Activated CD4-positive, CD25-positive, alpha-beta regulatory T cell treated with anti-CD3 and anti-CD28 coated beads, Interleukin-2, amount 50 U/mL, for 16 hours (primary cell): ENCODE measurements at places on chromosomes 13 and 19.
A peak's percentile ranks its signal among the peaks of the same experiment; 100 is the strongest.

DNA sequence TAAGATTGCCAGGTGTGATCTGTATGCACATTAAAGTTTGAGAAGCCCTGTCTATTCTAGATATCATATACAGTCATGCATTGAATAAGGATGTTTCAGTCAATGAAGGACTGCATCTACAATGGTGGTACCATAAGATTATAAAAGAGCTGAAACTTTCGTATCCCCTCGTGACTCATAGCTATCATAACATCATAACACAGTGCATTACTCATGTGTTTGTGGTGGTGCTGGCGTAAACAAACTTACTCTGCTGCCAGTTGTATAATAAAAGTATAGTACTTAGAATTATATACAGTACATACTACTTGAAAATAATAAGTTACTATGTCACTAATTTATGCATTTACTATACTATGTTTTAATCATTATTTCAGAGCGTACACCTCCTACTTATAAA, 489.3 kb downstream of the GPC6 start:
- DNase-seq: no peak

- DNase-seq: no peak
Observed at GRCh38 chr19:16204005-16204294, 6.2 kb downstream of the AP1M1 start.

- no peak for DNase-seq
Observed at GRCh38 chr13:57632276-57633140, 964 bp downstream of the PCDH17 start.

DNA sequence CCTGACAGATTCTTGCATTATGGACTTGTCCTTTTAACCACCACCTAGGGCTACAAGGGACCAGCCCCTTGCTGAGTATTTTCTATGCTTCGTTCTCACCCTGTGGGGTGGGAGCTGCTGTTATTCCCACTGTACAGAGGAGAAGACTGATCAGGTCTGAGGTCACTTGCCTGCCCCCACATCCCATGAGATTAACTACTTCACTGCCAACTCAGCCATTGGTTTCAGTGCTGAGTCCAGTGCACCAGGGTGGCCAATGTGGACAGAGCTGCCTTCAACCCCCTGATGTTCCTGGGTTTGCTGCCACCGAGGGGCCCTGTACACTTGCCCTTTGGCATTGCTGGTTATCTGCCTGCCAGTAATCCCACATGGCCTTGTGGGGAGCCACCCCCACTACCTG, 6.9 kb downstream of the PRKACA start:
- DNase-seq: no peak

- no peak for DNase-seq
Observed at GRCh38 chr19:55383279-55384130, 587 bp downstream of the TMEM238 start.

GRCh38 chr19:31066385-31066784, 282.9 kb downstream of the TSHZ3 start:
- no peak for DNase-seq

DNA sequence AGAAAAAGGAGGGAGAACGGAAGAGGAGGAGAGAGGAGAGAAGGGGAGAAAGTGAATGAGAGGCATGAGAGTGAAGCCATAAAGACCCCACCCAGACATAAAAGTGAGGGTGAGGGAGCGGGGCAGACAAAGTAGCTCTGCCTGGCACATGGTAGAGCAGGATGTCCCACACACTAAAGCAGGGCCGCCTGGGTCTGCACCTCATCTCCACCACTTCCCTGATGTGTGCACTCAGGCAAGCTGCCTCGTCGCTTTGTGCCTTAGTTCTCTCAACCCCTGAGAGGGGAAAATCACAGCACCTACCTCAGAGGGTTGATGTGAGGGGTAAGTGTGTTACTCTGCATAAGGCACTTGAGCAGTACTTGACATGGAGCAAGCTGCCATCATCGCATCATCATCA, 488.1 kb downstream of the COG6 start:
- DNase-seq: no peak

DNA sequence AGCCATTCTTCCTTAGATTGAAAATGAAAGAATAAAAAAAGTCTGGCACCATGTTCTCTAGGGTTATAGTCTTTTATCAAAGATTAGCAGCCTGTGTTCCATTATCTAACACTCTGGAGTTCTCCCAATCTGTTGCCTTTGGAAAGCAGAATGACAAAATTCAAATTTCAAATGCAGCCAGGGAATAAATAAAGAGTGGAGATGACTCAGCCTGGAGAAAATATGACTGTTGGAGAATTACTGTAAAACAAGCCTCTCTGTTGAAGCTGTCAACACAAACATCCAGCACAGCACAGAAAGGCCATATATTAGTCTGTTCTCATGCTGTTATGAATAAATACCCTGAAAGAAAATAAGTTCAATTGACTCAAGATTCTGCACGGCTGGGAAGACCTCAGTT, 650.5 kb upstream of the SLC10A2 start:
- no peak for DNase-seq

GRCh38 chr19:14168259-14168972, 32.0 kb upstream of the ASF1B start:
- no peak for DNase-seq

DNA sequence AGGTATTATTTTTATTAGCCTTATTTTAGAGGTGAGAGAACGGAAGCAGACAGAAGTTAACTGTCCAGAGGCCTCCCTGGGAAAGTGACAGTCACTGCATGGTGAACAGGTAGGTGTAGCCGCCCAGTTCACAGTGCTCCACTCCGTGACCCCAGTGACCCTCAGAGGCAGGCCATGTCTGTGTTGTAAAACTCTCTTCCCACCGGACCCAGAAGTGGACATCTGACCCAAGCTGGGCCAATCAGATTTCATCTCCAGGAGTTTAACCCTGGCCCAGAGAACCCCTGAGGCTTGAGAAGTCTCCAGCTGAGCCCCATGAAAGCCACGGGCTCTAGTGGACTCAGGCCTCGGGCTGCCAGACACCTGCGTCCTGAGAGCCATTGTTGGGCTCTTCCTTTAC, 83.6 kb upstream of the FARP1 start:
- DNase-seq: no peak

DNA sequence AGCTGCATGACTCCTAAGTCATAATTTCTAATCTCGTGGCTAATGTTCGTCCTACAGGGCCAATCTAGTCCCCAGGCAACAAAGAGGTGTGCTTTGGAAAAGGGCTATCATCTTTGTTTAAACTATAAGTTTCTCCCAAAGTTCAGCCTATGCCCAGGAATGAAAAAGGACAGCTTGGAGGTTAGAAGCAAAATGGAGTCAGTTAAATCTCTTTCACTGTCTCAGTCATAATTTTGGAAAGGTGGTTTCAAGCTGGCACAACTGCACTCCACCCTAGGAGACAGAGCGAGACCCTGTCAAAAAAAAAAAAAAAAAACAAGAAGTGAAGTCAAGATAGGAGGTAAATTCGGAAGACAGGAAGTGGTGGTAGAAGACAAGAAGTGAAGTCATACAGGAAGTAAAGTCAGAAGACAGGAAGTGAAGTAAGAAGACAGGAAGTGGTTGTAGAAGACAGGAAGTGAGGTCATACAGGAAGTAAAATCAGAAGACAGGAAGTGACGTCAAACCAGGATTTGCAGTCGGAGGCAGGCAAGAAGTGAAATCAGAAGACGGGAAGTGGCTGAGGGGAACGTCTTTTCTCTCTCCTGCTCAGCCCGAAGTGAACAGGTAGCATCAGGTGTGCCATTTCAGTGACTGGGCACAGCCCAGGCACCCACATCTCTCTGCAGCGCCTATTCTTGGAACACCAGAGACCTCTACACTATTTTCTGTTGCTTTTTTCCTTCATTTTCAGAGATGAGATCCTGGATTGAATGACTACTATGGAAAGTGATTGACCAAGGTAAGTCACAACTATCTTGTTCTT, 32.2 kb downstream of the GP6 start:
- DNase-seq: peak; percentile 21

- no peak for DNase-seq
Observed at GRCh38 chr13:40059540-40060232, 404.2 kb downstream of the COG6 start.

DNA sequence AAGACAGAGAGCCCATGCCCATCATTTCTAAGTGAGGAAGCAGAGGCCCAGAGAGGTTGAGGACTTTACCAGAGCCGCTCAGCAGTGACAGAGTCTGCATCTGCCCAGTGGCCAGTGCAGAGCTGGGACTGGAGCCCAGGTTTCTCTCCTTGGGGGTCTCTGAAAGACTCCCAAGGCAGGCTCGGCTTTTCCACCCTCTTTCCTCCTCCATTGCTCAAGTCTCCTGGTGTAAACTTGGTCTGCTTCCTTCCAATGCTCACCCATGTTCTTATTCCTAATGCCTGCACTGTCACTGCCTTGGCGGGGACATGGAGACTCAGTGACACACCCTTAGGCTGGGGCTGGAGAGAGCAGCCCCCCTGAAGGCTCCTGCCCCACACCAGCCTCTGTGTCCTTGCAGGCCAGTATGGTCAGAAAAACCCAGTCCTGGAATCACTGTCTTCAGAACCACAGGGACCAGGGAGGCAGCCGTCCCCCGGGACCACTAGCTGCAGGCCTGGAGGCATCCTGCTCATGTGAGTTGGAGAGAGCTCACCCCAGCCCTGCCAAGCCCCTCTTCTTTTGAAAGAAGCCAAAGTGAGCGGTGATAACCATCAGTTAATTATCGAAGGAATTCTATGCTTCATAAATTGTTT, 211.0 kb upstream of the ZNF536 start:
- no peak for DNase-seq

DNA sequence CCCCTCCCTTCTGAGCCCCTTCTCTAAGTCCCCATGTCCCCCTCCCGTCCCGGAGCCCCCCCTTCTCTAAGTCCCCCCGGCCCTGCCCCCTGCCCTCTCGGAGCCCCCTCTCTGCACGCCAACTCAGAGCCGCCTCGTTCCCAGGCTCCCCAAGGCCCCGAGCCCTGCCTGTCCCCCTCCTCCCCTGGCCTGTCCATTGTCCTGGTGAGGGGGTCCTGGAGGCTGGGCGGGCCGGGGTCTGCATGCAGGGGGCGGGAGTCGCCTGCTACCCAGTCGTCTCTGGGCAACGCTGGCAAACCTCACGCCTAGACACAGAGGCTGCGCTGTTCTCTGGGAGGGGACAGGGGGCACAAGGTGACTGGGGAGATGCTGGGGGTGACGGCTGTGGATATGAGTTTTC, 39.2 kb upstream of the SEMA6B start:
- DNase-seq: no peak

GRCh38 chr19:32642771-32643170, 32.2 kb downstream of the ANKRD27 start:
- peak; percentile 42 for DNase-seq

GRCh38 chr19:6765738-6766356, 1.4 kb downstream of the SH2D3A start:
- no peak for DNase-seq

- no peak for DNase-seq
Observed at GRCh38 chr13:60759499-60759898, 362.5 kb downstream of the TDRD3 start.

GRCh38 chr13:111923439-111923838, 143.5 kb upstream of the SOX1 start:
- DNase-seq: no peak

- DNase-seq: no peak
Observed at GRCh38 chr13:70703755-70704154, 595.5 kb upstream of the KLHL1 start.

GRCh38 chr13:93984052-93984451, 495.4 kb downstream of the DCT start:
- no peak for DNase-seq

DNA sequence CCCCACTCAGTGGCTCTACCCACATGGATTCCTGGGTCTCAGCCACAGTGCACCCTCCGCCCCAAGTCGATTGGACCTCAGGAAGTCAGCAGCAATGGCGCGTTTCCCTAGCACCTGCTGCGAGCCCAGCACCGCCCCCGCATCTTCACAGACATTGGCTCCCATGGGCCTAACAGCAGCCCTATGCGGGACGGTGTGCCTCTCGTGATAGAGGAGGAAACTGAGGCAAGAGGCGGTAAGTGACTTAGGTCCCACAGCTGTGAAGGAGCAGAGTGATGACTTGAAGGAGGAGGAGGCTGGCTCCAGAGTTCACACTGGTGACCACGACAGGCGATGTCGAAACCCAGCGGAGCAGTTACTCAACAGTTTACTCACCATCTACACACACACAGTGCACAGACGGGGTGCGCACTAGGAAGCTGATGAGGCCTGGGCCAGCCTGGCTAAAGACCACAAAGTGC, 104.5 kb upstream of the SOX1 start:
- DNase-seq: no peak

GRCh38 chr19:12769689-12770088, 5.7 kb downstream of the HOOK2 start:
- no peak for DNase-seq

- peak; percentile 77 for DNase-seq
Observed at GRCh38 chr19:43446746-43447489, 18.5 kb downstream of the LYPD3 start.

DNA sequence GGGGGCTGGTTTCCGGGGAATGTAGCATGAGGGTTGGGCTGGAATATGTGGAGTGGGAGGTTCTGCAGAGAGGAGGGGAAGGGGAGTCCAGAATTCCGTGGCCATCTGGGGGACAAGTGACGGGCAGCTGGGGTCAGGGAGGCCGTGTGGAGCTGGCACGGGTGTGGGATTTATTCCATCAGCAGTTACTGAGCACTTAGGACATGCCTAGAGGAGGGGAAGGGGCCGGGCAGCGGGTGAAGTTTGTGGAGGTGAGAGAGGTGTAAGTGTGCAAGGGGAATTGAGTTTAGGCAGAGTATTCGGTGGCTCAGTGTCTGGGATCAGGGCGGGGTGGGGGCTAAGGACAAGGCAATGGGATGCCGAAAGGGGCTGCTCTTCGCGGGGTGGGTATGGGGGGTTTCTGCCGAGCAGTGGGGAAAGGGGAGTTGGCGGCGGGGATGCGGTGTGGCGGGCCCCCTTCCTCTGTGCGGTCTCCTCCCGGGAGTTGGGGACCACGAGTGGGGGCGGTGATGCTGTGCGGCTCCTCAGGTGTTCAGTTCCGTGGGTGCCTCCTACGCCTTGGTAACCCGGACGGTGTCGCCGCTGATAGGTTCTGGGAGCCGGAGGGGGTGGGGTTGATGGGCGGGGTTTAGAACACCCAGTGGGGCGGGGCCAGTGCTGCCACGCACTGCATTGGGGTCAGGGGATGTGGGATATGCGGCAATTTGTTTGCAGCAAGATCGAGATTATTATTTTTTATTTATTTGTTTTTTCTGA, 5.4 kb downstream of the CCDC61 start:
- peak; percentile 56 for DNase-seq

DNA sequence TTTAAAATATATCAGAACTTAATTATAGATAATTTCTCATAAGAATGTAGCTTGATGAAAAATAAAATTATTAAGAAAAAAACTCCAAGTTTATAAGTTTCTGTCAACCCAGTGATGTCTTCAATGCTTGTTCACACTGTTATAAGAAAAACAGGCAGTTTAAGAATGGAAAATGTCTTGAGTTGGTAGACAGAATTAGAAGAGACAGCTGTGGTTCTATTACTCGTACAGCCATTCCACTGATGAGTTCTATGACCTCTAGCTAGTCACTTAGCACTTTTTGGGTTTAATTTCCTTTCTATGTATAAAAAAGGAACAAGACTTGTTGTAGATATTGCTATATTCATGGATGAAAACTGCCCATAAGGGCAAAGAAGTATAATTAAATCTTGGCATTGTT, 1013.1 kb upstream of the ATXN8OS start:
- DNase-seq: no peak
